Activated CD8-positive, alpha-beta memory T cell treated with anti-CD3 and anti-CD28 coated beads, Interleukin-2, amount 50 U/mL, for 4 hours (primary cell): ENCODE measurements at places on chromosomes 16 and 17.

DNA sequence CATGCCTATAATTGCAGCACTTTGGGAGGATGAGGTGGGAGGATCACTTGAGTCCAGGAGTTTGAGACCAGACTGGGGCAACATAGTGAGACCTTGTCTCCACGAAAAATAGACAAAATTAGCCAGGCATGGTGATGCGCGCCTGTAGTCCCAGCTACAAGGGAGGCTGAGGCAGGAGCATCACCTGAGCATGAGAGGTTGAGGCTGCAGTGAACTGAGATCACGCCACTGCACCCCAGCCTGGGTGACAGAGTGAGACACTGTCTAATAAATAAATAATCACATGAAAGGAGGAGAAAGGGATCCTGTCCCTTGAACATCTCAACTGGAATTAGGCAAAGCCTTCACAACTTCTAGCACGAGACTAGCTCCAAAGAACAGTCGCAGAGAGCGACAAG lies 53.2 kb downstream of the TEKT5 start:
- DNase-seq, result no peak

- DNase-seq, result no peak
Observed at GRCh38 chr16:20307240-20307671, 20.1 kb downstream of the GP2 start.

DNA sequence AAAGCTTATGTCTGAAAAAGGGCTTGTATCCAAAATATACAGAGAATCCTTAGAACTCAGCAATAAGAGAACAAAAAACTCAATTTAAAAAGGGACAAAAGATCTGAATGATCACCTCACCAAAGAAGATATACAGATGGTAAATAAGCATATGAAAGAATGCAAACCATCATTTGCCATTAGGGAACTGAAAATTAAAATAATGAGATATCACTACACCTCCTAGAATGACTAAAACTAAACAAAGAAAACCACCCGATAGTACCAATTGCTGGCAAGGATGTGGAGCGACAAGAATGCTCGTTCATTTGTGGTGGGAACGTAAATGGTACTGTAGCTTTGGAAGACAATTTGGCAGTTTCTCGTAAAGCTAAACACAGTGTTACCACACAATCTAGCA lies 66.9 kb upstream of the MPHOSPH6 start:
- DNase-seq, result no peak

DNA sequence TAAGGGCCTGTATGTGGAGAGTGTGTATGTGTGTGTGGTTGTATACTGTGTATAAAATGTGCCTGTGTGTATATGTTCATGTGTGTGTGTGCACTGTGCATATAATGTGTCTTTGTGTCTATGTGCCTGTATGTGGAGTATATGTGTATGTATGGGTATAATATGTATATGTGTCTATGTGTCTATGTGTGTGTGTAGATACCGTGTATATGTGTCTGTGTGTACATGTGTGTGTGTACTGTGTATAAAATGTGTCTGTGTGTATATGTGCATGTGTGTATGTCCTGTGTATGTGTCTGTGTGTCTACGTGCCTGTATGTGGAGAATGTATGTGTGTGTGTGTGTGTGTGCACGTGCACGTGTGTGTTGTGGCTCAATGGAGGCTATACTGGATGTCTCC lies 200.4 kb upstream of the ZFHX3 start:
- DNase-seq, result no peak

DNA sequence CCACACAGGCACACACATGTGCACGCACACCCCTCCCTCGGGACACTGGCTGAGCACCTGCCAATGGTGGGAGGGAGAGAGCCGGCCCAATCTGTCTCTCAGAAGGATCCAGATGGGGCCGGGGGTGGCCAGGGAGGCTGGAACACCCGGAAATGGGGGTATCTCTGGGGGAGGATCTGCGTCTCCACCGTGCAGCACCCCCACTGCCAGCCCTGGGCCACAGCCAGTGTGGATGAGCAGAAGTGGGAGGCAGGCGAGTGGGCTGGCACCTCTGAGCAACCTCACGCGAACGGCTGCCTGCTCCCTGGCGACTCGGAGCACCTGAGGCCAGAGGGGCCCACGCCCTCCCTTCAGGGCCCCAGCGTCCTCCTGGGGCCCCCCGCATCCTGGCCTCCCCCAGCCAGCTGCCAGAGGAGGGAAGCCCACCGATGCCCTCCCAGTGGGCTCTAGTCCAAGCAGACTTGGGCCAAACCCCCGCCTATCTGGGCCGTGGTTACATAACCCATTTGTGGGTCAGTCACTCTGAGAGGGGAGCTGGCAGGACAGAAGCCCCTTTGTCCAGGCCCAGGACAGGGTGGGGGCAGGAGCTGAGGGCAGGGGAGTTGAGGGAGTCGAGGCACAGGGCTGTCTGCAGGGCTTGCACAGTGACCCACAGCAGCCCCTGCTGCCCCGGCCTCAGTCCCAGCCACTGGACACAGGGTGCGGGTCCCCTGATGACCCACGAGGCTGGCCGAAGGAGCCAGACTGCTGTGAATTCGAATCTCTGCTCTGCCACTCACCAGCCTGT lies 5.6 kb downstream of the CASKIN1 start:
- DNase-seq, result no peak

- DNase-seq, result no peak
Observed at GRCh38 chr16:6009151-6009550, 911.6 kb upstream of the EEF2KMT start.

GRCh38 chr16:72137380-72138063 lies 34.4 kb downstream of the PMFBP1 start:
- DNase-seq, result no peak

GRCh38 chr16:13392341-13392740 lies 490.9 kb downstream of the SHISA9 start:
- no peak for DNase-seq

DNA sequence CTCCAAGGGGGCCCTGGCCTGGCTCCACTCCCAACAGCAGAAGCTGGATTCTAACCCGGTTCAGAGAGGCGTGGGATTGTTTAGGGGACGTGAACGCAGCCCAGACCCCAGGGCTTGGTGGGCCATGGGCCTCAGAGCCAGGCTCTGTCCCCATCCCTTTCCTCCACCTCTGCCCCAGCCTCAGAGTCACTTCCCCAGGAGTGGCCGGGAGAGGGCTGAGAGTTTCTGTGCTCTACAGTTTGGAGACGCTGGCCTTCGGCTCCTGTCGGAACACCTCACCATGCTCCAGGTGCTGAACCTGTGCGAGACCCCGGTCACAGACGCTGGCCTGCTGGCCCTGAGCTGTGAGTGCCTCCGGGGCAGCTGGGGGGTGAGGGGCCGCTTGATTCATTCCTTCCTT lies 73.8 kb upstream of the PLCG2 start:
- DNase-seq, result no peak

DNA sequence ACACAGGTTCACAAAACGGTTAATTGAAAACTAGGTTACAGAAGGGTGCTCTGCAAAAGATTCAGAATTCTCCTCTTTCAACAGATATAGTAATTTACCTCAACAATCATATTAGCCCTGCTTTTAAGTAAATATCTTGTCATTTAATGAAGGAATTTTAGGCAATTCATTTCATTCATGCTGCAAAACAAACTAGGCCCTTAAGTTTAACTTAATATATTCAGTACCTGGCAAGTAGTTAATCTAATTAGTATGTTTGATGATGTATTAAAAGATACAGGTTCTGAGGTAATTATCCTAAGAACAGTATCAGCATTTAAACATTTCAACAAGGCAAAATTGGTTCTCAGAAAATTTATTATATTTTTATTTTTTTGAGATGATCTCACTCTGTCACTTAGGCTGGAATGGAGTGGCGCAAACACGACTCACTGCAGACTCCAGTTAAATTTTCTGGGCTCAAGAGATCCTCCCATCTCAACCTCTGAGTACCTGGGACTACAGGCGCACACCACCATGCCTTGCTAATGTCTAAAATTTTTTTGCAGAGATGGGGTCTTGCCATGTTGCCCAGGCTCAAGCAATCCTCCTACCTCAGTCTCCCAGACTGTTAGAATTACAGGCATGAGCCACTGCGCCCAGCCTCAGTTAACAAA lies 44.9 kb downstream of the SMURF2 start:
- DNase-seq, result no peak

DNA sequence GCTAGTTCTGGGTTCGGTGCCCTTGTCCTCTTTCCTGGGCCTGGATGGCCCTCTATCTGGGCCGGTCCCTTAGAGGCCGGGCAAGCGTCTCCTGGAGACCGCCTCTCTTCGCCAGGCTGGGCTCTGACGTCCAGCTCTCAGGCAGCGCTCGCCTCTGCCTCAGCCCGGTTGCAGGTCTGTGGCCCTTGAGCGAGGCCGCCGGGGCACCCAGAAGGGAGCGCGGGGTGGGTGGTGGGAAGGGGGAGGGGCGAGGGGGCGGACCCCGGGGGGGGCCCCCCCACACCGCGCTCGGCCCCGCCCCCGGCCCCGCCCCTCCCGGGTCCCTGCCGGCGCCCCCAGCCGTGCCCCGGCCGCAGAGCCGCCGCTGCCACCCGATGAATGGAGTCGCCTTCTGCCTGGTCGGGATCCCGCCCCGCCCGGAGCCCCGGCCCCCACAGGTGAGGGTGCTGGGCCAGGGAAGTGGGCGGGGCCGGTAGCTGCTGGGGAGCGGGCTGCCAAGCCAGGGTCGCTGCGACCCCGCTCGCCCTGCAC lies at the start of gene ARHGAP23:
ARHGAP23 (plus strand) TSS at position 353 of the 531 bp plus-strand sequence; CDS start at position 375, 22 bp downstream.
- DNase-seq, result peak; percentile 38

DNA sequence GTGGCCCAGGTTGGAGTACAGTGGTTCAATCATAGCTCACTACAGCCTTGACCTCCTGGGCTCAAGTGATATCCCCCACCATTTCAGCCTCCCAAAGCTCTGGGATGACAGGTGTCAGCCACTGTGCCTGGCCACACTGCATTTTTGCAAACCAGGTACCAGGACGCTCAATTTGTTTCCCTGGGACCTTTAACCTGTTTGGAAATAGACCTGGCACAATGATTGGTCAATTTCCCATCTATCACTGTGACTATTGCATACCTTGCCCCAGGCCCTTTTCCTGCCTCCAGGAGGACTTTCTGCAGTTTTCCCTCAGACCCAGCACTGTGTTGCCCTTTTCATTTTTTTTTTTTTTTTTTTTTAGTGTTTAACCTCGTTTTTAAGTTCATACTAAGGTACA lies 11.1 kb upstream of the FUS start:
- DNase-seq, result no peak

DNA sequence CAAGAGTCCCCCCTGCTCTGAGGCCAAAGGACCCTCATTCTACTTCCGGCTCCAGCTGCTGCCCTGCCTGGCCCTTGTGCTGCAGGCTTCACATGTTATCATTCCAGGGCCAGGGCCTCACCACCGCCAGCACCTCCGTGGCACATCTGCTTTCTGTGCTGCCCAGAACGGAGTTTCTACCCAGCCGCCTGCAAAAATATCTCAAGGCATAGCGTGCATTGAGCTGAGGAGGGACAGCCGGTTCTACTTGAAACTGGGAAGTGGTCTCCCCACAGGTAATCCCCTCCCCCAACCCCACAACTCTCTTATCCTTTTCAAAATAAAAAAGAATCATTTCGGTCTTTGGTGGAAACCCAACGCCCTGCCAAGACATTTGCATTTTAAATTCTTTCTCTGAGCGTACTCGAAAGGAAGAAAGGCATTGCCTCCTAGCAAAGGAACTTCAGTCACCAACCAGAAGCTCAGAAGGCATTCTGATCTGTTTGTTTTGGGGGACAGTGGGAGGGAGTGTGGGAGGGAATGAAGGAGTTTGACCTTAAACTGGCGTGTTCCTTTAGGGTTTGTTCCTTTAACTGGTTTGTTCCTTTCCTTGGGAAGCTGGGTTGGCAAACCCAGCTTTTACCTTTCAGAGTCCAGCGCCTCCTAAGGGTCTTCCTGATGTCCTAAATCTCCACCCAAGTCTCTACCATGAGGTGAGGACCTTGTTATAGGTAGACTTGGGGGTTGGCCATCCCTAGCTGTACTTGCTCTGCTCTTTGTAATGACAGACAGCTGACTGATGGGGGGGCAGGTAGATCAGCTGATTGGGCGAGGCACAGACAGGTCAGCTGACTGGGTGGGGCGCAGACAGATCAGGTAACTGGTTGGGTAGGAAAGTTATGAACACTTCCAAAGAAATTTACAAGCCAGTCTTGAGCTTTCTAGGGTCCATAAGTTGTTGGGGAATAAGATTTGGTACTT lies 33.4 kb upstream of the PIK3R6 start:
- DNase-seq, result no peak

DNA sequence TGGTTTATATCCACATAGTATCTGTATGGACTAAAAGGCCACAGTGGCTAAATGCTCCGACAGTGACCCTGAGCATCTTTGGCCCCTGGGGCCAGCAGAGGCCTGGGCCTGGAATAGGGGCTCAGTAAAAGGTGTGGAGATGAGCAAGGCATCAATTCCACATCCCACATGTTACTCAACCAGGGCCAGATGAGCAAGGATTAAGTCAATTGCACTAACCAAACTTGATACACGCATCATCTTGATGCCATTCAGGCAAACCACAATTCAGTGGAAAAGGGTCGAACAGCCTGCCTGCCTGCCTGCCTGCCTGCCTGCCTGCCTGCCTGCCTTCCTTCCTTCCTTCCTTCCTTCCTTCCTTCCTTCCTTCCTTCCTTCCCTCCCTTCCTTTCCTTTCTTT lies 53.5 kb upstream of the DNAJA2 start:
- no peak for DNase-seq

DNA sequence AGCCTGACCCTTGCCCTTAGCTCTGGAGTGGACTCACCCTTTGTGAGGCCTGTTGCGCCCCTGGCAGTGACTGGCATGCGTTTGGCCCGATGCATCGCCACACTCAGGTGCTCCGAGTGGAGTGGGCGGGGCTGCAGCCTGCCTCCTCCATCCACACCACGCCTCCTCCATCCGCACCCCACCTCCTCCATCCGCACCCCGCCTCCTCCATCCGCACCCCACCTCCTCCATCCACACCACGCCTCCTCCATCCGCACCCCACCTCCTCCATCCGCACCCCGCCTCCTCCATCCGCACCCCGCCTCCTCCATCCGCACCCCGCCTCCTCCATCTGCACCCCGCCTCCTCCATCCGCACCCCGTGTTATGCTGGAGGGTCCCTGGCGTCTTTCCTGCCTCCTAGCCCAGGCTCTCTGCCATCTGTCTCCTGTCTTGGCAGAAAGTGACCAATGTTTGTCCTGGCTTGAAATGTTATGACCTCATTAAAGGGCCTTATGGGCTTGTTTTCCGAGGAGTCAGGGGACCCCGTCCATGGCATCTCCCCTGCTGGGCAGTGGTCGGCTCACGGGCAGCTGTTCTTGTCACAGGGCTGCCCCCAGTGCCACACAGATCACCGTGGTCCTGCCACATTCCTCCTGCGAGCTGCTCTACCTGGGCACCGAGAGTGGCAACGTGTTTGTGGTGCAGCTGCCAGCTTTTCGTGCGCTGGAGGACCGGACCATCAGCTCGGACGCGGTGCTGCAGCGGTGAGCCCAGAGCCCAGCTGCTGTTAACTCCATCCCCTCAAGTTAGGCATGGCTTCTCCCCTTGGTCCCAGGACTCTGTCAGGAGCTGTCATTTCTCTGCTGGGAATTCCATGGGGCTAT lies 28.7 kb upstream of the MYO15B start:
- DNase-seq, result no peak

DNA sequence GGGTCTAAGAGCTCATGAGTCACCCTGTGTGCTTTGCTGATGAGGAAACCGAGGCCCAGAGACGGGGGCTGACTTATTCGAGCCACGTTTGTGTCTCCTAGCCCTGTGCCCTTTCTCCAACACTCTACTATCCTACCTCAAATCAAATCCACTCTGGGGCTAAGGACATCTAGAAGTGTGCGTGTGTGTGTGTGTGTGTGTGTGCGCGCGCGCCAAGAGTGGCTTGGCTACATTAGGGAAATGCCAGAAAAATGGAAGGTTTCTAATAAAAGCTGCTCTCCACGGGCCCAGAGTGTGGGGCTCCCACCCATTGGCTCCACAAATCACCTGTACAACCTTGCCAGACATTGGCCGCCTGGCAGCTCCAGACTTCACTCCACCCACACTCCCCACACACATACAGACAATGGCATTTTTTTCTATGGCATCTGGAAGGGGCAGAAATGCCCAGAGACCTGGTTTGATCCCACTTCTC lies 30.3 kb upstream of the PHOSPHO1 start:
- DNase-seq, result no peak
